BJ (cell line): ENCODE measurements at places on chromosomes 13 and 19.

DNA sequence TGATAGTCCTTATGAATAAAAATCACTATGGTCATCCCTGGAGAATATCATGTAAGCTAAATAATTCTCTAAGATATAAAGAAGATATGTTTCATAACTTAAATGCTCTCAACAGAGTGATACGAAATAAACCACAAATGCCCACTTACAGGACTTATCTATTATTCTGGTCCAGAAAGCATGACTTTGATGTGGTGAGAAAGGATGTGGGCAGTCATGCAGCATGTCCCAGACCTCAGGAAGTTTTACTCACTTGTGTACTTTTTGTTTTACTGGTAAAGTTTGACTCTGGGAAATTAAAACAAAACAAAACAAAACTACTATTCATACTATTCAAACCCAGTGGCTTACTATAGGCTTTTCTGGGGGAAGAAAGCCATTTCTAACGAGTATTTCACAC lies 483.2 kb upstream of the SLITRK6 start:
- no peak for DNase-seq

- DNase-seq, result no peak
Measured at GRCh38 chr13:103203735-103204330, 137.6 kb upstream of the SLC10A2 start.

DNA sequence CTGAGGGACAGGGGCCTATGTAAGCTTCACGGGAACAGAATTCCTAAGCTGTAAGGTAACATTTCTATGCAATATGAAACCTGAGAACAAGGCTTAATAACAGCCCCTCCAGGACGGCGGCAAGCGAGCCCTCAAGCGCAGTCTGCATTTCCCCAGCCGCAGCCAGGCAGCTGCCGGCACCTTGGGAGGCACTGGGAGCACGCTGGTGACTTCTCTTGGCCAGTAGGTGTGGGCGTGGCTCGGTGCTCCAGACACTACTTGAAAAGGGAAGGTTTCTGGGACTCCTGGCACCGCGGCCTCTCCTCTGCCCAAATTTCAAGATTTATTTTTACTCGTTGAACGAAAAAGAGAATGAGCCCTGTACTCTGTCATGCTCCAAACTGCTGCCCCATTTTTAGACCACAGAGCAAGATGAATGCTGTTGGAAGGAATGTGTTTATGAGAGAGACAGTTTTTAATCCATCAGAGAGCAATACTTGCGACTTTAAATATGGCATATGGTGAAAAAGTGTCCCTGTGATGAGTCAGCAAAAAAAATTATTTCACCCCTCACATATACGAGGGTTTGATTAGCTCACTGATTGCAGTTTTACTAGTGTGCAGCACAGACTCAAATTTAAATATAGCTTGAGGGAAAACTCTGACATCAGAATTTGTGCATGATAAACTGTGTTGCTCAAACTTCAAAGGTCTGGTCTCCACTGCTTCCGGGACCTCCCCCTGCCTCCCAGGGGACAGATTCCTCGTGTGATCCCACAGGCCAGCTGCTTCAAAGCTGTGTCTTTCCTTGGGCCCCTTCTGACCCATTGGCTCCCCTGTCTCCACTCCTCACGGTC lies 81.2 kb downstream of the COL4A2 start:
- DNase-seq, result no peak

- DNase-seq, result no peak
Measured at GRCh38 chr19:40398417-40399131, 8.6 kb upstream of the HIPK4 start.

- DNase-seq, result no peak
Measured at GRCh38 chr19:54024660-54025059, 33.2 kb downstream of the CACNG6 start.

GRCh38 chr13:25042151-25042865 lies 53.6 kb upstream of the PABPC3 start:
- DNase-seq, result no peak

- DNase-seq, result peak; percentile 62
Measured at GRCh38 chr13:50589139-50589538, 254.4 kb downstream of the DLEU7 start.

DNA sequence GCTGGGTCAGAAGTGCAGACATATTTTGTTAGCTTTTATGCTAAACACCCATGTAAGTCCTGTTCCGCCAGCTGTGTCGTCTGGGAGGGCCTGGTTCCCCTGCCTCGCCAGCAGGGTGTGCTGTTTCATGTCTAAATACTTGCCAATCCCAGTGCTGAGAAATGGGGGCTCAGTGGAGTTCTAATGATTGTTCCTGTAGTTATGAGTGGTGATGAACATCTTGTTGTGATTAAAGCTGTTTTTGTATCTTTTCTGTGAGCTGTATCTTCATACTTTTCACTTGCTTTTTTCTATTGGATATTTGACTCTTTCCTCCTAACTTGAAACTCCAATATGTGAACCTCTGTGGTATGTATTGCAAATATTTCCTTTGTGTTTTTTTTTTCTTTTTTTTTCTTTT lies 32.7 kb downstream of the KDM4B start:
- peak; percentile 34 for DNase-seq

DNA sequence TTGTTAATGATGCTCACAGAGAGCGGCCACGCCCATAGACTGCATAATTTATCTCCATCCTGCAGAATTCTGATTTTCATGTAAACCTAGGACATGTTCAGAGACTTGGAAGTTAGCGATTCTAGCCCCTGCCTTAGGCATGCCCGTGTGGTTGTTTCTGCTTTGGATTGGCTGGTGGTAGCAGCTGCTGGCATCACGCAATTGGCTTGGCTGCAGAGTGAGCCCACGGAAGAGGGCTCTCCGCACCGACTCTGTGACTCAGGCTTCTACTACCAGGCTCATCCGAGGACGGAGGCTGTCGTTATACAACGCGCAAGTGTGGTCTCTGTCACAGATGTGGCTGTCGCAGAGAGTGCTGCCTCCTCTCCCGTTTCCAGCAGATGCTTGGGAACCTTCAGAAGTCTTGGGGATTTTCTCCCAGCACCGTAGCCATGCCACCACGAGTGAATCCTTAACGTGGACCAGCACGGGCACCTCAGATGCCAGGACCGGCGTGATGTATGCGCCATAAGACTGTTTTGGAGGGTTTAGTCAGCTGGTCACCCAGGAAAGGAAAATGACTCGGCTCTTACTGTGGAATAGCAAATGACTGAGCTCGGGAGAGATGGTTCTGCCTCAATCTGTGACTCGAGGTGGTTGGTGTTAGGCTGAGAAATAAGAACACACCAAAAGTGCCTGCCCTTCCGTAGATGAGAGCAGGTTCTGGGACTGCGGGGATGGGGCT lies 61.0 kb upstream of the F7 start:
- no peak for DNase-seq

- DNase-seq, result no peak
Measured at GRCh38 chr13:53301449-53301848, 272.8 kb downstream of the OLFM4 start.

GRCh38 chr13:78762825-78763224 lies 103.9 kb upstream of the OBI1 start:
- DNase-seq, result no peak

- no peak for DNase-seq
Measured at GRCh38 chr13:113162783-113163685, 4.6 kb downstream of the PROZ start.

GRCh38 chr19:46287585-46287984 lies 9.3 kb upstream of the HIF3A start:
- DNase-seq, result no peak

DNA sequence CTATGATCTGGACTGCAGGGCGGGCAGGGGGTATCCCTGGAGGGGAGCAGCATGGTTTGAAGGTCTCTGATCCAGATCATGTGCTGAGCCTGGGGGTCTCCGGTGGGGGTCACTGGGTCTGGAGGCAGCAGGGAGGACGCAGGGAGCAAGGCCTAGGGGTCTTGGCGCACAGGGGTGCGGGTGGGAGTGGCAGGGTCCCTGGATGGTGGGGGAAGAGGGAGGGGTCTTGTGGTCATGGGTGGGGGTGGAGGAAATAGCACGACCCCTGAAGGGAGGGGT lies 1.9 kb downstream of the BTBD2 start:
- no peak for DNase-seq

- no peak for DNase-seq
Measured at GRCh38 chr19:5738423-5738822, 18.0 kb downstream of the CATSPERD start.

GRCh38 chr13:20161275-20161950 lies 561 bp upstream of the GJA3 start:
- DNase-seq, result no peak

GRCh38 chr19:5251096-5252065 lies 89.2 kb downstream of the PTPRS start:
- DNase-seq, result no peak

DNA sequence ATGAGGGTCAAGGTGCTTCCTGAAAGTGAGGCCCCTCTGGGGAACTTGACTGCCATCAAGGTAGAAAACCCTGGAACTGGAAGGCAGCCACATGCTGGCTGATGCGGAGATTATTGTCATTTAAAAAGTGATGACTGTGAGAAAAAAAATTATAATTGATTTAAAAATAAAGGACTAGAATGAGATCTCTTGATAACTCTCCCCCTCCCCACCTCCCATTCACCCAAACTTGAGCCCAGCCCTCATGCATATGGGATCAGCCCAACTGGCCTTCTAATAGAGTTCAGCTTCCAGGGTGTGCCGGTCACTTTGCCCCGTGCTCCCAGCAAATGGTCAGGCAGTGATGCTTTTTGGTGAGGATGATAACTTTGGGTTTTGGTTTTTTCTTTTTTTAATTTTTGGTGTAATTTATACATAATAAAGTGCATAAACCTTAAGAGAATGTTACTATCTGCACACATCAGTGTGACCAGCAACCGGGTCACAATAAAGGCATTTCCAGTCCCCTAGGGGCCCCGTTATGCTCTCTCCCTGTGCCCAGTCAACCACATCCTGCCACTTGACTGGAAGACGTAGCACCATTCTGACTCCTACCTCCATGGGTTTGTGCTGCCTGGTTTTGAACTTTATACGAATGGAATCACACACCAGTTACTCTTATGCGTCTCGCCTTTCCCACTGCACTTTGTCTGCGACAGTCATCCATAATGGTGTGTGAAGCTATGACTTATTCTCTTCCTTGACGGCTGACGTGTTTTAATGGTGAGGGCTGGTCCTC lies 187.9 kb downstream of the USP12 start:
- no peak for DNase-seq

GRCh38 chr13:65470781-65471180 lies 1759.4 kb downstream of the PCDH9 start:
- peak; percentile 54 for DNase-seq
